GM23338 (cell line): ENCODE measurements at places on chromosomes 3 and 15. TPM values are rescaled to one million over a fixed set of nuclear protein-coding genes. Genes with fewer than 3 reads are reported as not detected.

RETNLB gene
- total RNA-seq = not detected in 2 replicates

A4GNT gene
- not detected in 2 replicates for total RNA-seq

TRIM71 gene
- 318 and 346 TPM in 2 replicates for total RNA-seq

IGSF11 gene
- total RNA-seq = 1.8 and 3.3 TPM in 2 replicates

MEX3B gene
- 15.7 and 16.2 TPM in 2 replicates for total RNA-seq
